ENCODE measurements at places on chromosomes 1 and 21.
A peak's percentile ranks its signal among the peaks of the same experiment; 100 is the strongest.

DNA sequence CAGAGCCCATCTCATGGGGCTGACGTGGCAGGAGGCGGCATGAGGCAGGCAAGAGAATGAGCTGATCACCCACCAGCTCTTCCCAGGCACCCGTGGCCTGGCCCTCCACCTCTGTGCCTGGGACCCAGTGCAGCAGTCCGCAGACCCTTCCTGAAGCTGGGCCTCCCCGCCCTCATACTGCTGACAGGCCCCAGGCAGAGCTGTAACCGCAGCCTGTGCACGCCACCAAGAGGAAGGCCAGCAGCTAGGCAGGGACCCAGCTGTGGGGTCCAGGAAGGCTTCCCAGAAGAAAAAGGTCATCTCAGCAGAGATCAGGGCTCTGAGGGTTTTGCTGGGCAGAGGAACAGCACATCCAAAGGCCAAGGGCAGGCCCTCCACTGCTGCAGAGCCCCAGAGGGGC, 9.8 kb upstream of the MTFR1L start:
- DNase-seq = no peak

GRCh38 chr1:243598433-243598832, 251.6 kb downstream of the AKT3 start:
- DNase-seq = peak; percentile 97

- no peak for DNase-seq
Measured at GRCh38 chr1:48793863-48794262, 17.2 kb upstream of the BEND5 start.

DNA sequence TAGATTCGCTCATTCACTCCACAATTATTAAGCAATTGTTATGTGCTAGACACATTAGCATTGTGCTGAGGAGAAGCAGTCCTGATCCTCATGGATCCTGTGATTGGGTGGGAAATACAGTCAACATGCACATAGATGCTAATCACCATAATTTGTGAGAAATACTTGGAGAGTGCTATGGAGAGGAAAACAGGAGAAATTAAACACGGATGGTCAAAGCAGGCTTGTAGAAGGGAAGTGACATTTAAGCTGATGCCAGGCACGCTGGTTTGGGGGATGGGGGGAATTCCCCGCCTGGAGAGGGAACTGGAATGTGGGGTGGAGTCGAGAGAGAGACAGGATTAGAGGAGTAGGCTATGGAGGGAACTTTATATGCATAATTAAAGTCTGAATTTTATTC, 52.2 kb upstream of the L1TD1 start:
- peak; percentile 20 for DNase-seq

GRCh38 chr1:57279909-57280666, 143.8 kb downstream of the DAB1 start:
- DNase-seq = peak; percentile 100

DNA sequence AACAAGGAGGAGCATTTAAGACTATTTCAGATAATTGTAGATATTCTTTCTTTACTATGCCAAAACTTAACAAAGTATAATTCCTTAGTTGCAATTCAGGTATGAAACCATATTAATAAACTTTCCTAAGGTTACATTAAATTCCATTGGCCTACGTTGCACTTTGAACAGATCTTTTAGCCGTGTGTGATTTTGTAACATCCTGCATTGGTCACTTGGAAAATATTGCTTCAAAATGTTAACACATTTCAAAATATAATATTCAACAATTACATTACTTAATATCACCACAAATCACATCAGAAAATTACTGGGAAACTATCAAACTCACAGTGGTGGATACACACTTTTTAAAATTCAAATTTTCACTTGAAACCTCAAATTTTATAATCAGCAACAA, 20.2 kb downstream of the ETS2 start:
- peak; percentile 60 for DNase-seq

DNA sequence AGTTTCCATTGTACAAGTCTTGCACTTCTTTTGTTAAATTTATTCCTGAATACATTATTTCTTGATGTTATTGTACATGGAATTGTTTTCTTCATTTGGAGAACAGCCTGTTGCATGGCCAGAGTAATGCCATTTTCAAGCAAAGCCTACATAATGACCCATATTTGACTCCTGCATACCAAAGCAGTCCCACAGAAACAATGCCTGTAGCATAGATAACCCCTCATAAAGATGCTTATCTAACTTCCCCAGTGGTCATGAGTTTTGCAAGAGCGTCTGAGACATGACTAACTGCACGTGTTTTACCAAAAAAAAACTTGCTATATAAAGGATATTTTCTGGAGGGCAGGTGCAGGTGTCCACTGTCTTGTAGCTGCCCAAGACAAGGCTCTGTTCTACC, 30.3 kb upstream of the RLF start:
- DNase-seq = no peak

DNA sequence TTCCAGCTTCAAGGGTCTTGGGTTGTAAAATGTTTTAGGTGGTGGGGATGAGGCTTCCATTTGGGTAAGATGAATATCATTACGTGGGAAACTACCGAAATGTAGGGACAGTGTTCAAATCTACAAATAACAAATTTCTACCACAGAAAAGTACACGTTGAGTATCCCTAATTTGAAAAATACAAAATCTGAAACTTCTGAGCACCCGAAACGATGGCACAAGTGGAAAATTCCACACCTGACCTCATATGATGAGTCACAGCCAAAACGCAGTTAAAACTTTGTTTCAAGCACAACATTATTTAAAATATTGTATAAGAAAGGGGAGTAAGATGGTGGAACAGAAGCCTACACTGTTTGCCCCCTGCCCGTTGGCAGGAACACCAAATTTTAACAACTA, 8.8 kb upstream of the HENMT1 start:
- DNase-seq = no peak

DNA sequence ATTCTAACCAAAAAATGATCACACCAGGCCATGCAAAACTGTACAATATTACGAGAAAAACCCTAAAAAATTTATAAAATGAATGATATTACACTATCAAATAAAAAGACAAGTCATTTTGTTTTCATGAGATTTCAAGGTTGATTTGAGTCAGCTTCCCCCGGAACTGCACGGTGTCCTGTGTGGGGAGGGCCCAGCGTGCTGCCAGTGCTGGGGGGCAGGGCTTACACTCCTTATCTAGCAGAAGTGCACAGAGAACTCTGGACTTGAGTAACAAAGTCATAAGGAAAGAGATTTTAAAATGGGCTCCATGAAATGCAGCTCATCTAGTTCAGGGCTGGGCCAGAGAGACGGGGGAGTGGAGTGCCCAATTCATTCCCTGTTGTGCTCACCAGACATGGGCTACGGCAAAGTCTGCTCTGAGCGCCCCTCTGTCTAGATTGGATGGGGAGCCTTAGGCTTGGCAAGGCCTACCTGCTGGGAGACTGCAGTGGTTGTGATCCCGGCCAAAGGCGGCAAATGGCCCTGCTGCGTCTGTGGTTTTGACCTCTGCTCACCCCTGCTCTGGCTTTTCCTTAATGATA, 50.1 kb downstream of the COQ8A start:
- DNase-seq = no peak

- no peak for DNase-seq
Measured at GRCh38 chr1:59223198-59223597, 73.7 kb upstream of the FGGY start.

- peak; percentile 64 for DNase-seq
Measured at GRCh38 chr1:33815061-33815460, 48.8 kb upstream of the HMGB4 start.

DNA sequence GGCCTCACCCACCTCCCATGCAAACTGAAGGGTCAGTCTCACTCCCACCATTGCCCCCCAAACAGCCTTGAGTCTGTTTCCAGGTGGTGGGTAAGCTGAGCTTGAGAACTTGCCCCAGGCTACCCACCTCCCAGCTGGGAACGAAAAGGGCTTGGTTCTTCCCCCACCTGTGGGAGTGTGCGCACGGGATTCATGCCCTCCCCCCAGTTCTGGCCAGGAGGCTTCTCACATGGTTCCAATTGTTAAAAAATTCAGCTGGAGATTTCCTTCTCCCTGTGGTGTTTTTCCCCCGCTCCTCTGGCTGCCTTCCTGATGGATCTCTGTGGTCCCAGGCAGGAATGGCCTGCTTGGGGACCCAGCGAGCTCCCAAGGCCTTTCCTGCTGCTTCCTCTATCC, 81.8 kb upstream of the C21orf91 start:
- DNase-seq = no peak

DNA sequence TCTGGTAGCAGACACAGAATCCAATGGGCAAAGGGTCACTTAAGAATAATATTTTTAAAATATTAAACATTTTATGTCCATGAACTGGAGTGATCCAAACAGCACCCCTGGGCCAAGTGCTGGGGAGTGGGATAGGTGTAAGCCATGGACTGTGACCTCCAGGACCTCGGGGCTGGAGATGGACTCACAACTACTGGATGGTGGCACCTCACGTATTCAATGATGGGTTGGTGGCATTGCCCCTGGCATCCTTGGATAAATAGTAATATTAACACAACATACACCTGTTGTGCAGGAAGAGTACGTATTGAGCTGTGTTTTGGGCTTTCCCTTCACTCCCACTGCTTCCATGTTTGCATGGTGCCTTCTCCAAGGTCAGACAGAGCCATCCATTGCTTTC, 39.3 kb upstream of the TENT5C start:
- DNase-seq = no peak

DNA sequence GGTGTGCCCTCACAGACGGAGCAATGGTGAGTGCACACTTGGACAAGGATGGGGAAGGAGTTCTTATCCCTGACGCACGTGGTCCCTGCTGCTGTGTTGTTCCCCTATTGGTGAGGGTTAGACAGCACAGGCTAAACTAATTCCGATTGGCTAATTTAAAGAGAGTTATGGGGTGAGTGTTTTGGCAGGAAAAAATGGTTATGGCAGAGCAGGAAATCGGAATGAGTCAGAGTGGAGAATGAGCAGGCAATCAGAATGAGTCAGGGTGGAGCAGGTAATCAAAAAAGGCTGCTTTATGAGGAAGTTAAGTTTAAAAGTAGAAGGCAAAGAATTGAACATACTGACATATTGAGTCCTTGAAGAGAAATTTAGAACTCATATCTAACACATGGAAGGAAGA, 100.5 kb downstream of the NGF start:
- DNase-seq = peak; percentile 39

- DNase-seq = no peak
Measured at GRCh38 chr1:206495493-206496046, 11.8 kb upstream of the RASSF5 start.

DNA sequence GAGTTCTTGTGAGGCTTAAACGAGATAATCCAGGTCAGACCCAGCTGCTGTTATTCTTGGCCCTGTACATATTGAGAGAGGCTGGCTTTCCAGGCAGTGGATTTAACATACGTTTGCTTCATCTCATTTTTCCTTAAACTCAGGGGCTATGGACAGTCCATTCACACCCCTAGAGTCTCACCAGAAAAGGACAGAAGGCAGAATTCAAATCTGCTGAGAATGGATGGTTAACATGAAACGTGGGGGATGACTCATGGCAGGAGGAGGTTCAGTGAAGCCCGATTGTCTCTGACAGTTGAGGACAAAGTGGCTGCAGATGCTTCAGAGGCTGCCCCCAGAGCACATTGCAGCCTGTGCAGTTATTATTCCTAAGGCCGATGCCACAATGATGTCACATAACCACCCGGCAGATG, 39.5 kb downstream of the TGFB2 start:
- no peak for DNase-seq

- peak; percentile 18 for DNase-seq
Measured at GRCh38 chr1:201183209-201183608, 7.4 kb upstream of the IGFN1 start.

DNA sequence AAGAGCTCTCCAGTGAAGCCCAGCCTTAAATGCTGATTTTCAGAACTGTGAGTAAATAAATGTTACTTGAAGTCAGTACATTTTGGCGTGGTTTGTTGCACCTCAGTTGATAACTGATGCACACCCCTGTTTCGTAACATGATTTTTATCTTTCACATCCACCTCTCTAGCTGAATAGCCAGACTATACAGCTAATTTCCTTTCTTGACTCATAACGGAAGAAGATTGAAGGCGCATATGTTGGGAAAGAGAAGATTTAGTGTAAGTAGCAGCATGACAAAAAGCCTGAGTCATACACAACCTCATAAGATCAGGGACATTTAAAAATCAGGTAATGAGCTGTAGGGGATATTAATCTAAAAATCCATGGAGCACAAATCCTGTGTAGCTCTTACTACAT, 716.2 kb upstream of the ZP4 start:
- peak; percentile 26 for DNase-seq

- peak; percentile 12 for DNase-seq
Measured at GRCh38 chr1:166814611-166815010, 24.7 kb upstream of the POGK start.

DNA sequence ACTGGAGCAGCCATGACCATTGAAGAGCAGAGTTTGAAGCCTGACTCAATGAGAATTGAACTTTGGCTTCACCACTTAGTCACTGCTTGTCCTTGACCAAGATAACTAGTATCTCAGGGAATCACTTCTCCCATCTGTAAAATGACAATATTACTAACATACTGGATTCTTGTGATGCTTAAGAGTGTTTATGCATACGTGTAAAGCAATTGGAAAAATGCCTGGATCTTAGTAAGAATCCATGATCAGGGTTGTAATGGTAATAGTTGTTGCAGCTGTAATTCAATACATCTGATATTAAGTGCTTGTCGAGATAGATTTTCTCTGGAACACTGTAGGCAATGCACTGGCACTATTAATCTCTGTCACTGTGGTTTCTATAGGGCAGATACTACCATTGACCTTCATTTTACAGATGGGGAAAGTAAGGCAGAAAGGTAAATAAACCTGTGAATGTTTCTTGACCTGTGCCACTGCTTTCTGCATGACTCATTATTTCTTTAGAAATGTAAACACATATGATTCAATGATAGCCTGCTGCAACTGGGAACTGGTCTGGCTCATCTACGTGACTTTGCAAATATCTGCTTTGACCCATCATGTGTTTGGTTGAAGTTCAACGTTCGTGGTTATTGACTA, 662.5 kb downstream of the PLA2G4A start:
- peak; percentile 81 for DNase-seq

DNA sequence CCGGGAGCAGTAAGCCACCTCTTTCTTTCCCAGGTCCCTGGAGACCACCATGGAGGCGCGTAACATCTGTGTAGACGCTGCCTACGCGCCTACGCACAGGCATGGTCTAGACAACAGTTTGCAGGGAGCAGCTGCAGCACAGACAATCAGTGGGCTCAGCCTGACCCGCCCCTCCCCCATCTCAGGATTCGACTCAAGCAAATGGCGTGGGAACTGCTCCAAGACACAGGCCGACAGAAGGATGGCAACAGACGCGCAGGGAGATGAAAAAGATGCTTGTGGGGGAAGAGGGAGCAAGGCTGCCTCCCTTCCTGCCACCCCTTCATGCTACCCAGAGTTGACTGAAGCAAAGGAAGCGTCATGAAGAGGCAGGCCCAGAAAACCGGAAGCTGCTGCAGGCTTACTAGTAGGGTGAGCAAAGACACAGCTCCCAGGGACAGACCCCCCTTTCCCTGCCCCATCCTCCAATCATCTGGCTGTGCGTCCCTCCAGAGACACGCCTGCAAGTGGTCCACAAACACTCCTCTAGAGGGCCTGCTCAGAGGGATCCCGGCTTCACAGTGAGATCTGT, 19.5 kb downstream of the STK40 start:
- DNase-seq = no peak

Data from bronchial epithelial cell (primary cell).